NCI-H187 treated with DMSO at 0.1 percent for 48 hours (cell line): ENCODE measurements at places on chromosomes 2 and 18.

- DNase-seq: no peak
These were observed 161.1 kb upstream of the PKDCC start for GRCh38 chr2:41886757-41887156.

- DNase-seq: no peak
These were observed 259.0 kb downstream of the LOXHD1 start for GRCh38 chr18:46398005-46398404.

DNA sequence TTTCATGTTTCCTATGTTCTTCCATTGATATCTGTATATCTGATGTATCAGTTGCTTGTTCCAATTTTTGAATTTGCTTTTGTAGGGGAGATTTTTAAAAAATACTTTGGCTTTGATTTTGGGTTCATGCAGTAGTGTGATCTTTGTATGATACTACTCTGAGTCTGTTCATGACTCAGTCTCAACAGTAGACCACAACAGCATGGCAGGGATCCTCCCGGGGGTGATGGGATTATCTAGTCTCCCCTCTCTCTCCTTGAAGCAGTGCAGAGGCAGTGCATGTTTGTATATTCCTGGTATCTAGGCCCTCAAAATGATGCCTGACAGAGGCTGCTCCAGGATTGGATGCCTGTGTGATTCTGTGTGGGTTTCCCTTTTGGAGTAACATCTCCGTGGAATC lies 55.3 kb downstream of the G6PC2 start:
- no peak for DNase-seq

- no peak for DNase-seq
These were observed 109.9 kb upstream of the CAB39 start for GRCh38 chr2:230602562-230603230.

DNA sequence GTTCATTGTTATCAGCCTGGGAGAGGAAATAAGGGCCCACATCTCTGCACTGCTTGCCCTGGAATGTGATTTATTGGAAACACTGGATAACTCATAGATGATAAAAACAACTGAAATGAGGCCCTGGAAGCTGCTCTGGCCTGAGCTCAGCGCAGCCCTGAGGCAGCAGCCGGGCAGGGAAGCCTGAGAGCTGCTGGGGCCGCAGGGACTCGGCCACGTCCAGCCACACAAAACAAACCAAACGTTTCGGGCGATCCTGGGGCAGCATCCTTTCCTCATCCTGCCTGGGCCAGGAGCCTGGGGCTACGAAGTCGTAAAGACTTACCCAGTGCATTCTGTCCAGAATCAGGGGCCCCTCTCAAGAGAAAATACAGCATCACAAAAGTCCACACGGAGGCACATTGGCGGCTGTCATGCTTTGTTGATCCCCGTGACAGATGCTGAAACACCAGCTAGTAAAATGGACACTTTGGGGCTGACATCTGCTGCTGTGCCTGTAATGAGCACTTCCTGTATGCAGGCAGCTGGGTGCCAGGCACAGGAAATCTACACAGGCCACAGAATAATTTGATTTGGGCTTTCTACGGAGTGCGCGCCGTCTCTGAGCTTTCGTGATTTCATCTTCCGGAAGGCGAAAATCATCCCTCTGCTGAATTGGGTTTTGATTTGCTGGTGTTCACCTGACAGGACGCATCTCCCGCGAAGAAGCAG lies 250.6 kb downstream of the EIPR1 start:
- no peak for DNase-seq

DNA sequence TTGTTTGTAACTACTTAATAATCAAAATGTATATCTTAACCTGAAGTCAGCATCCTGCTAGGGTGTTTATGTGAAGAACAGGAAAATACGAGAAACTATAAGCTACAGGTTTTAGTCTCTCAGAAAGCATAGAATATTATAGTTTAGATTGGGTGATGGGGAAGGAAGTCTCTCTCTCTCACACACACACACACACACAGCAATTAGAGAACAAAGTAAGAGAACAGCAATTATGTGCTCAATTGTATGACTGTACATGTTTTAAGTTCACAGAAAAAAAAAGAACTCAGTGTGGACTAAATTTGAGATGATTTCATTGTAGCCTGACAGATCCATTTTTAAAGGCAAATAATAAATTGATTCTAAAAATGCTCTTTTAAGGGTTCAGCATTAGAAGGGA lies 94.3 kb upstream of the ZNF516 start:
- no peak for DNase-seq

DNA sequence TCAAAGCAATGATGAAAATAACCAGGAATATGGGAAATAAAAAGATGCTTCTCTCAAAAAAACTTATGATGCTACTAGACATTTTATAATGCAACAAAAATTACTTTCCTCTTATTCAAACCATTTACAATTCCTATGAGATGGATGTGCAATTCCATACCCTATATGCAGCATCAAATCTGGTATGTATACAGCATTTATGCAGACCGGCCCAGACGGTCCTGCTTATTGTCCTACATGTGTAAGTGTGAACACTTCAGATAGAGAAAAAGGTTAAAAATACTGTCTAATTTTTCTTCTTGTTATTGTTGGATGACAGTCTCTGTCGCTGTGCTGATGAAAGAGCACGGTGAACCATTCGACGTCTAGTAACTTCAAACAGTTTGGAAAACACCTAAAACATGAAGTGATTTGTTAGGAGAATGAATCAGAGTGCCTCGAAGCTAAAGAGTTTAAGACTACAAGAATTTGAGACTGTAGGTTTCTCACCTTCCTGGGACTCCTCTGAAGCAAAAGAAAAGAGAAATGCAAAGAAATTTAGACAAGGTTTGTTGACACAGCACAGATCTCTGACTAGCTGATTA lies 80.8 kb downstream of the ATL2 start:
- no peak for DNase-seq

DNA sequence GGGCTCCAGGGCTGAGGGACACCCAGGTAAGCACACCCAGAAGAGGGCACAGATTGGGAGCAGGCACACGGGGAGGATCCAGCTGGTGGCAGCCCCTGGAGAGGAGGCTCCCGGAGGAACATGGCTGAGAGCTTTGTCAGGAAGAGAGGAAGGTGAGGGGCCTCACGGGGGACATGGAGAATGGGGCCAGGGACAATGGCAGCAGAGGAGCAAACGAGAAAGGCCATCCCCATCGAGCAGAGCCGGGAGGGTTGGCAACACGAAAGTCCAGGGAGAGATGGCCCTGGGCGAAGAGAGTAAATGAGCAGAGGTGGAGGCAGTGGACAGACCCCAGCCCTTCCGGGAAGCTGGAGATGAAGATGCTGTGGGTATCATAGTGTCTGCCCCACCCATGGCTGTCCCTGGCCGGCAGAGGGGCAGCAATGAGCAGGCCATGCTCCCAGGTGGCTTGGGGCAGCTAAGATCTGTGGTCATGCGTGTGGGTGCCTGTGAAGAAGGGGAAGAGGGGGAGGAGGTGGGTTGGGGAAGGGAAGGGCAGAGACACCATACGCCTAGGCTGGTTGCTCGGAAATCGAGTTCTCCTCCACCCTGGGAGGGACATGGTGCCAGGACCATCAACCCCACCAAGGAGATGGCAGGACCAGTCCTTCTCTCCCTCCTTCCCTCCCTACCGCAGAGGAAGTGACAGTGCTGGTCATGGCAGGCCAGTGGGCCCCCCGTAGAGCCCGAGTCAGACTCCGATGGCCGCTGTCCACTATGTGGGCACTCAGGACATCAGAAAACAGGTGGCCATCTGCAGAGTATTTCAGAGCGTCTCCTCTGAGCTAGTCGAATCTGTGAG lies 191.7 kb downstream of the NDUFA10 start:
- no peak for DNase-seq

DNA sequence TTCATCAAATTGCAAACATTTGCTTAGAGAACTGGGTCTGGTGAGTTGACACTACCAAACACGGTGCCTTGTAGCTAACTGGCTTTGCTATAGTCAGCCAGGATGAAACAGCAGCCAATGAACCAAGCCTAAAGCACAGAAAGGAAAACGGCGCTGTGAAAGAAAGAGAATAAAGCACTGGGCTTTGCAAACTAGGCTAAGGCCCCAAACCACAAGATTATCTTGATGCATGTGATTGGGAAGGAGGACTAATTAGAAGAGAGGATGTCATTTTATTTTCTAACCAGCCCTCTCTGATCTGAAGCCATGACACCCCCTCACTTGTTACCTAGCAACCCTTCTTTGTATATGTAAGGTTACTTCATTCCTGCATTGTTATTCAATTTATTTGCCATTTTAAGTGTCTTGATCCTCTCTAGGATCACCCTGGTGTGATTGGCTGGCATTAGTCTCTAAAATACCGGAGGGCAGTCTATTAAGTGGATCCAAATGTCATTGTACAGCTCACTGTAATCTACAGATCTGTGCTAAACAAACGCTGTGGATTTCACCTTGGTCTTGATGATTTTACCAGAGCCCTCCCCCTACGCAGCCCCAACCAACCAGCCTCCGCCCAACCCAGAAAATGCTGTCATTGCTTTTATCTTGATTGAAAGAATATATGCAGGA lies 395.4 kb upstream of the ACVR2A start:
- DNase-seq: no peak

GRCh38 chr2:176427549-176427948 lies 158.3 kb downstream of the MTX2 start:
- no peak for DNase-seq

DNA sequence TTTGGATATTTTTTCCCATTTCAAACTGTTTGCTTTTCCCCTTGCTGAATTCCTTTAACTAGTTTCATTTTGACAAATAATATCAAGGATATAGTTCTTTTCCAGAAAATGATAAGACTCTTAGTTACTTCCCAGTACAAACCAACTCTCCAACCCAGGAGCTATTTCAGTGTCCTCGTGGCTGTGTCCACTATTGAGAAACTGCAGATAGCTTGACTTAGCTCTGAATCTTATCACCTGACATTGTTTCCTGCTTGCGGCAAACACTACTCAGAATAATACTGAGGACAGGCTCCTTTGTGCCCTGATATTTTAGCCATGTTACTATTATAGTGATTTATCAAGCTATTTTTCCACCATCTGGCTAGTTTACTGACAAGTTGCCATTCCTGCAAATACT lies 74.6 kb downstream of the KLF7 start:
- no peak for DNase-seq

GRCh38 chr2:238802957-238803356 lies 44.9 kb upstream of the TWIST2 start:
- DNase-seq: no peak
